ENCODE measurements at places on chromosomes 12 and 14.

DNA sequence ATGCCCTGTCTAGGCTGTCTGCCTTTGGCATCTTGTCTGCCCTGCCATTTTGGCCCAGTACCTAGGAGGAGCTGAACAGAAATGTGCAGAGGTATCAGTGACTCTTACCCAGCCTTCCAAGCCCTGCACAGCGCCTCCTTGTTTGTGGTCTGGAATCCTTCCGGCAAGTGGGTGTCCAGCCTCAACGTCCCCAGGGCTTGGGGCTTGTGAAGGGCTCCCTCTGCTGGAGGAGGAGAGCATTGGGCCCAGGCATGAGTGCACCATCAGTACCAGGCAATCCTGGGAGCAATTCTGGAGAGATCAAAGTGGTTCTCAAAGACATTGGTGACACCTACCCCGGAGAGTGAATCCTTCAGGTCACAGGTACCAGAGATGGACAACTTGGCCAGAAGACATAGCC lies 2.4 kb upstream of the TCL1B start:
- DNase-seq: peak; percentile 37

- DNase-seq: no peak
These were observed 6.5 kb downstream of the NAB2 start for GRCh38 chr12:57095440-57095839.

DNA sequence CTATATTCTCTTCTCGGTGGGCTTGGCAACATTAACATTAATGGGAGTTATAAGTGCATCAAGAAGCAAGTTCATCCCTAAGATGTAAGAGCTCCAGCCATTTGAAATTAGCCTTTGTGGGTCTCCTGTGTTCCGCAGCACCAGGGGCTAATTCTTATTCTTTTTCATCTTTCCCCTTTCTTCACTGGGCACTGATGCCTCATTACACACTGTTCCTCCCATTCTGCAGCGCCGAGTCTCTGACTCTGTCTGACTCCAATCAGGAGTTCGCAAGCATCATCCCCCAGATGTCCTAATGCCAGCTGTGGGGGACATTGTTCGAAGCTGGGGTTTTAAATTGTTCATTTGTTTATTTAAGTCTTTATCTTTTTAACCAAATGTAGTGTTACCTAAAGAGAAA lies 341.3 kb downstream of the EGLN3 start:
- no peak for DNase-seq

GRCh38 chr14:29320286-29320685 lies 553.7 kb downstream of the FOXG1 start:
- DNase-seq: no peak

DNA sequence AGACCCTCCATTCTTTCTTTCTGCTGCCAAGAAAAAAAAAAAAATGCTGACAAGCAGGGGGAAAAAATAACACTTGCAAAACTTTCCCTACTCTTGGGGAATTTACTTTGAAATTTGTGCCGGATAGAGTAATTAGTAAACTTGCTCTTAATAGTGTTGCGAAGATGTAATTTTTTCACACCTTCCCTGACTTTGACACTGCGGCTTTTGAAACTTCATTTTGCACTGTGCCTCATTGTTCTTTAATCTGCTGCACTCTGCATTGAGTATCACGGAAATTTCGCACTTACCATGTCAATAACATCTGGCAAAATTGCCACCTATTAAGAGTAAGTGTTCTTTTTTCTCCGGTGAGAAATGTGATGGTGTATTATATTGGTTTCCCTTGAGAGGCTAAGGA lies 596.1 kb downstream of the VRK1 start:
- peak; percentile 42 for DNase-seq

DNA sequence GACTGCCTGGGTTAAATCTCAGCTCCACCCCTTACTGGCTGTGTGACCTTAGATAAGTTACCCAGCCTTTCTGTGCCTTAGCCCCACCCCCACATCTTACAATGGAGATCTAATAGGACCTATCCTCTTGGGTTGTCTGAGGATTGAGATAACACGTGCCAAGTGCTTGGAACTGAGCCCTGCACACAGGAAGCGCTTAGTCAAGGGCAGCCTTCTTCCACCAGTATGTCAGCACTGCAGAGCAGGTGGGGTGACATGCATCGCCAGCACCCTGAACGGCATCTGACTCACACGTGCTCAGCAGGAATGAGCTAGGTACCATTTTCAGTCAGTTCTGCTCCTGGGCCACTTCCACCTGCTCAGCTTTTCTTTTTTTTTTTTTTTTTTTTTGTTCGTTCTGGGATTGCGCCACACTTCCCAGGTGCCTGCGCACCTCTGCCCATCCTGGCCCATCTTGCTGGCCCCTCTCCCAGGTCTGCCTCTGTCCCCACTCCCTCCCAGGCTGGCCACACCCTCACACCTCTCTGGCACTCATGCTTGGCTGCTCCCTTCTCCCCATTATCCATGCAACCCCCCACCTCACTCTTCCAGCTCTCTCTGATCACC lies 19.6 kb downstream of the LGMN start:
- DNase-seq: no peak

DNA sequence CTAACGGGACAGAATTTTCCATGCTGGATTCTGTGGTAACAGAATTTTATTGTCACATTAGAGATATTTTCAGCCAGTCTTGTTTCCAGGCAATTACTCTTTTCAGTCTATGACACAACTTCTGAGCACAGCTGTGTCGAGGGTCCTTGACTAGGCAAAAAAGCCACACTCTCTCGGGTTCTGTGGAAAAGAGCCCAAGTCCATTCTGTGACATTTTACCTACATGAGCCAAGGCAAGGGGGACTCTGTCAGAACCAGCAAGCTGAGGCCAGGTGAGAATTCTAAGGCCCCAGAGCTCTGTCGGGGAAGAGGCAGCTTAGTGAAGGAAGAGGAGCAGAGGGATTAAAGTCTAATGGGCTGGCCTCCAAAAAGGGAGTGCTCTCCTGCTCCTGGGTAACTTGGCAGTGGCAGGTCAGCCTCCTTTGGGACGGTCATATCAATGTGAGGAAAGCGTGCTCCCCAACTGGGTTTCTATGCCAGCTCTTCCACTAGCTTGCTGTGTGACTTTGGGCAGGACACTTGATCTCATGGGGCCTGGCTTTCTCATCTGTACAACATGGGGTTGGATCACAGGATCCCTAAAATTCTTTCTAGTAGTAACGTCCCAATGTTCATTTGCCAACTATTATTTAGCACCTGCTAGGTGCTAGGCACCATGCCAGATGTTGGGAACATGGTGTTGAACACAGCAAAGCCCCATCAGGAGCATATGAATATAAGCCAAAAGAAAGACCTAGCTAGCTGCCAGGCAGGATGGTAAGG lies 16.0 kb upstream of the RIC8B start:
- DNase-seq: no peak

GRCh38 chr14:102729268-102729667 lies 48.0 kb upstream of the TRAF3 start:
- no peak for DNase-seq

- no peak for DNase-seq
These were observed 18.1 kb upstream of the SPPL3 start for GRCh38 chr12:120922279-120922678.

GRCh38 chr12:92827836-92828431 lies 101.2 kb downstream of the EEA1 start:
- DNase-seq: peak; percentile 39

DNA sequence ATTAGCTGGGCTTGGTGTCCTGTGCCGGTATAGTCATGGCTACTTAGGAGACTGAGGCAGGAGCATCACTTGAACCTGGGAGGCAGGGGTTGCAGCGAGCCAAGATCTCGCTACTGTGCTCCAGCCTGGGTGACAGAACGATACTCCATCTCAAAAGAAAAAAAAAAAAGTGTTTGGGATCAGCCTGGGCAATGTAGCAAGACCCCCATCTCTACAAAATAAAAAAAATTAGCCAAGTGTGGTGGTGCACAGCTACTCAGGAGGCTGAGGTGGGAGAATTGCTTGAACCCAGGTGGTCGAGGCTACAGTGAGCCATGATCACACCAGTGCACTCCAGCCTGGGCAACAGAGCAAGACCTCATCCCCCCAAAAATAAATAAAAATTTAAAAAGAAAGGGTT lies 47.6 kb downstream of the PHETA1 start:
- no peak for DNase-seq

DNA sequence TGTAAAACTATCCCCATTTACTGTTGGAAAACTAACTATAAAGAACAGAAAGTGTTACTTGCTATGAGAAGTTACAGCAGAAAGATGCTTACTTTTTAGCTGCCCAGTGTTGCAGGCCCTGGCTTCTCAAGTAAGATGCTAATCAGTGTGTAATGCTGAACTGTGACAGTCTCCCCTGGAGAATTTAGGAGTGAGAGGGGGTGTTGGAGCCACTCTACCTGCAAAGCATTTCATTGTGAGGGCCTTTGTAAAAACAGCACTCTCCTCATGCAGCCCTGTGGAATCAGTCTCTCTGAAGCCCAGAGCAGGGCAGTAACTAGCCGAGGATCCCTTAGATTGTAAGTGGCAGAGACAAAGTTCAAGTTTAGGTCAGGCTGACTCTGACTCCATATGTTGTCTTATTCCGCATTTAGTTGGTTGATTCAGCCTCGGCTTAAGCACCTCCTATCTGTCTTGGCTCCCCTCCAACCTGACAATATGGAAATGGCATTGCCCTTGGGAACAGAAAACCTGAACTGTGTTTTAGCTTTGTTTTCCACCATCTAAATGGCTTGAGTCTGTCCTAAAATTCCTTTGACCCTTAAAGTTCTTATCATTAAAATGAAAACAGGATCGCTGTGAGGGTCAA lies 141.3 kb downstream of the PRKCH start:
- DNase-seq: no peak

GRCh38 chr14:94540031-94540794 lies 21.0 kb upstream of the SERPINA4 start:
- no peak for DNase-seq

GRCh38 chr14:65703996-65704395 lies 291.5 kb downstream of the FUT8 start:
- DNase-seq: no peak

GRCh38 chr12:10392394-10392930 lies 2.6 kb upstream of the KLRK1 start:
- DNase-seq: peak; percentile 68

GRCh38 chr12:109864916-109865315 lies 15.4 kb downstream of the GLTP start:
- no peak for DNase-seq

- DNase-seq: peak; percentile 78
These were observed 7.7 kb upstream of the AMN1 start for GRCh38 chr12:31736472-31736871.

DNA sequence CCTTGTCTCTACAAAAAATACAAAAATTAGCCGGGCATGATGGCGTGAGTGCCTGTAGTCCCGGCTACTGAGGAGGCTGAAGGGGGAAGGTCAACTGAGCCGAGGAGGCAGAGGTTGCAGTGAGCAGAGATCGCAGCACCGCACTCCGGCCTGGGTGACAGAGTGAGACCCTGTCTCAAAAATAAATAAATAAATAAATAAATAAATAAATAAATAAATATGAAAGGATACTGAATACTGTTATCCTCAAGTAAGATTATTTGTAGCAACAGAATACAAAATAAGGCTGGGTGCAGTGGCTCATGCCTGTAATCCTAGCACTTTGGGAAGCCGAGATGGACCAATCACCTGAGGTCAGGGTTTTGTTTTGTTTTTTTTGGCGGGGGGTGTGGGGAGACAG lies 1.9 kb downstream of the RNF41 start:
- no peak for DNase-seq

DNA sequence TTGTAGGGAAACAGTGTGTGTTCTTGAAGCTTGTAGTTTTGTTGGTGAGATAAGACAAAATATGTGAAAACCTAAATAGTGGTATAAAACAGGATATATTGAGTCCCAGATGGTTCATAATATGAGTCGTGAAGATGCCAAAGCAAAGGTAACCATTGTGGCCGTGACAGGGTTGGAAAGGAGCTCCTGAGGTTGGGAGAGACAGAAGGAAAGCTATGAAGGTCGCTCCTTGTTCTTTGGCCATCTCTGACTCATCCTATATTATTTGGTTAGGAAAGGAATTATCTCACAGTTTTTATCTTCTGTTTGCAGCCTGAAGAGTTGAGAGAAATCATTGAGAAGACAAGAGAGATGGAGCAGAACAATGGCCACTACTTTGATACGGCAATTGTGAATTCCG lies 27.1 kb downstream of the ATP6V1D start:
- no peak for DNase-seq

GRCh38 chr14:100100032-100100703 lies 34.9 kb downstream of the EVL start:
- DNase-seq: no peak

DNA sequence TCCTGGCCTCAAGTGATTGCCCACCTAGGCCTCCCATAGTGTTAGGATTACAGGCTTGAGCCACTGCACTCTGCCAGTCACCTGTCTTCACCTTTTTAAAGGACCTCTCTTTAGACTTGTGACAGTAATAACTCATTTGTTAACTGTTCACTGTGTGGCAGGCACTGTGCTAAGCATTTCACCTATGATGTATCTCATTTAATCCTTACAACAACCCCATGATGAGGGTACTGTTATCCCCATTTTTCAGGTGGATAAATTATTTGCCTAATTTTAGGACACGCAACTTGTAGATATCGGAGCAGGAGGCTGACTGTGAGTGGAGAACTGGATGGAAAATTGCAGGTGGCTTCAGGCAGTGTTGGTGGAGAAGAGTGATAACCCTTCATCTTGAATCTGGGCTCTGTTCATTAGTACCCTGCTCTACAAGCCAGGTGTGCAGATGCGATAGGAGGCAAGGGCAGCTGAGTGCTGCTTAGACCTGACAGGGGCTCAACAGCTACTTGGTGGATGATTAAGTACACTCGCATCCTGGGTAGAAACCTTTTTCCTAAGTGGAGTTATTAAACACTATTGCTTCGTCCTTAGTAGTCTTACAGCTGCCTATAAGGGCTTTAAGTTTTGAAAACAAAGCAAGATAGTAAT lies 2.7 kb downstream of the TCTN1 start:
- DNase-seq: no peak

DNA sequence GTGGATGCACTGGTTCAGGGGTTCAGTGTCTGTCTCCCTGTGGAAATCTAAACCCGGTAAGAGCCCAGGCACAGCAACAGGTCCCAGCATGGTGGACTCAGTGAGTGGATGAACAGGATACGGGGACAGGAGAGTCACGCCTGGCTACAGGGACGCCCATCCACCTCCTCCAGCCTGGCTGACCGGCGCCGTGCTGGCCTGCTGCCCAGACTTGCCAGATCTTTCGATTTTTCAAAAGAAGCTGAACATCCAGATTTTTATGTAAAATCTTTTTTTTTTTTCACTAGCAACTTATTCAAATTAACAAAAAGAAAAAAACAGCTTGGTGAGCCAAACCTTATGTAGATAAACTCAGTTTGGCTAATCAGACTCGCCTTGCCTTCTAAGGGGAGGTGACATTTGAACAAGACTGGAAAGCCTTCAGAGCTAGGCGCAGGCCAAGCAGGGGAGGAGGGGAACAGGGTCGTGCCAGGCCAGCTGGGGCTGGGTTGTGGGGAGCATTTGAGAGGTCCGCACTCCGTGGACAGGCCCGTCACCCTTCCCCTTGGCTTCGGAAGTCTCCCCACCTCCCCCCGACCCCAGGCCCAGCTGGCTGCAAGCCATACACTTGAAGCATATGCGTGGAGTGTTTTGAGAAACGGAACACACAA lies 87.8 kb upstream of the NCOR2 start:
- DNase-seq: no peak

DNA sequence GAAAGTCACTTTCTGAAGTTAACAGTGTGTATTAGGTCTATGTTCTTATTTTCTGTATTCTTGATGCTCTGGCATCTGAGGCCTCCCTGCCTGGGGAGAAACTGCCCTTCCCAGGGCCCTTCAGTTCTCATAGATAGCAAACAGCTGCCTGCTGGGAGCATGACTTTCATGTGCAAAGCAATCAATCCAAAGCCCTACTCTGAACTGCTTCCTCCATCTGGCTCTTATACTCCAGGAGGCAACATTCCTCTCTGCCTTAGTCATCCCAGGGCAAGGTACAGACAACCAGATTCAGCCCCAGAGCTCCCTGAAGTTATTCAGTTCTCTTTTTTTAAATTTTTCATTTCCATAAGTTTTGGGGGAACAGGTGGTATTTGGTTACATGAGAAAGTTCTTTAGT lies 41.7 kb upstream of the RIN3 start:
- DNase-seq: no peak
